ENCODE measurements at places on chromosomes 2 and 18.
A peak's percentile ranks its signal among the peaks of the same experiment; 100 is the strongest.

DNA sequence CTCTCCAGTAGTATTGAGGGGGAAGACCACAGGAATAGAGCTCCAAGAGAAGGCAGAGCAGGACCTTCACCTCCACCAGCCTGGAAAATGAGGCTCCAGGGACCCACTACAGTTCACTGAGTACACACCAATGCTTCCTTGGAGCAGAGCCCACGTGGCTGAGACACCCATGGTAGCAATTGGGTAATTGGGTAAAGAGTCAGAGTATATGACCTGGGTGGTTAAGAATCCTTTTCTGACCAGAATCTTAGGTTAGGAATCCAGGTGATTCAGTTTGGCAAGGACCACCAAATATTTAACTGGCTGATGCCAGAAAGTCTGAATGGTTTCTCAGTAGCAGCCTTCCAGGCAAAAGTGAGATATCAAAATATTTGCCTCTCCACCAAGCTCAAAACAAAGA, 107.7 kb downstream of the MDH1 start:
- DNase-seq = no peak

- no peak for DNase-seq
Observed at GRCh38 chr18:69444221-69444620, 43.5 kb downstream of the DOK6 start.

DNA sequence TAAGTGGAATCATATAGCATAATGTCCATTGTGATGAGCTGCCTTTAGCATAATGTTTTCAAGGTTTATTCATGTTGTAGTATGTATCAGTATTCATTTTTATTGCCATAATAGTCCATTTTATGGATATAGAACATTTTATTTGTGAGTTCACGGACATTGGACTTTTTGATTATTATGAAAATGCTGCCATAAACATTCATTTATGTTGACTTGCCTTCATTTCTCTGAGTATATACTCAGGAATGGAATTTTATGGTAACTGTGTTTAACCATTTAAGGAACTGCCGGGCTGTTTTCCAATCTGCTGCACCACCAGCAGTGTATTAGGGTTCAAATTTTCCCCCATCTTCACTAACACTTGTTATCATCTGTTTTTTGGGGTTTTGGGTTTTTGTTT, 12.2 kb downstream of the CREB1 start:
- DNase-seq = no peak

- DNase-seq = no peak
Observed at GRCh38 chr18:48600456-48601090, 61.7 kb downstream of the CTIF start.

DNA sequence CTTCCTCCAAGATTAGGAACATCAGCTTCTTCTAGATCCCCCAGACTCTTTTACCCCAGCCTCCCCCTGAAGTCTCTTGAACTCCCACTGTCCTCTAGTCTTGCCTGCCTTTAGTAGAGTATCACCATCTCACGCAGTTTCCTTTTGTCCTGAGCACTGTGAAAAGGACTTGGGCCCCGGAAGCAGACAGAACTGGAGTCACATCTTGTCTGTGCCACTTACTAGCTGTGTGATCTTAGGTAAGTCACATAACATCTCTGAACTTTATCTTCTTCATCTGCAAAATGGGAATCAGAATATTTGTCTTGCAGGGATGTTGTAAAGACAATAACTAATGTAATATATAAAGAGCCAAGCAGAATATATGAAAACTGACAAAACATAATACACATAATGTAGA, 8.4 kb upstream of the TRABD2A start:
- DNase-seq = no peak

DNA sequence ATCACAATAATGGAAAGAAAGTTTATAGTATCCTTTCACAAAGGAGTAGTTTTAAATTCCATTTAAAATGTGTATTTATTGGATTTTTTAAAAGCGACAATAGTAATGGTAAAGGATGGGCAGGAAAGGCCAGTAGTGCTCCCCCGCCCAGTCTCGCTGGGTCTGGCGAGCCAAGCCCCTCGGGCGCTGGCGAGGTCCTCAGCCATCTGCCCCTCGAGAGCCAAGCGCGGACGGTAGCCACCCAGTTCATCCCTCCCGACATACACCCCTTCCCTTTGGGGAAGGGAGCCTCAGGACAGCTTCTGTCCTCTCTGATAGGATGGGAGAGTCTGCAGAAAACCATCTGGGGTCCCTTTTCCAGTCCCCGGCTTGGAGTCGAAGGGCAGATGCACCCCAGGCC, 45.2 kb downstream of the BOLA3 start:
- DNase-seq = no peak

DNA sequence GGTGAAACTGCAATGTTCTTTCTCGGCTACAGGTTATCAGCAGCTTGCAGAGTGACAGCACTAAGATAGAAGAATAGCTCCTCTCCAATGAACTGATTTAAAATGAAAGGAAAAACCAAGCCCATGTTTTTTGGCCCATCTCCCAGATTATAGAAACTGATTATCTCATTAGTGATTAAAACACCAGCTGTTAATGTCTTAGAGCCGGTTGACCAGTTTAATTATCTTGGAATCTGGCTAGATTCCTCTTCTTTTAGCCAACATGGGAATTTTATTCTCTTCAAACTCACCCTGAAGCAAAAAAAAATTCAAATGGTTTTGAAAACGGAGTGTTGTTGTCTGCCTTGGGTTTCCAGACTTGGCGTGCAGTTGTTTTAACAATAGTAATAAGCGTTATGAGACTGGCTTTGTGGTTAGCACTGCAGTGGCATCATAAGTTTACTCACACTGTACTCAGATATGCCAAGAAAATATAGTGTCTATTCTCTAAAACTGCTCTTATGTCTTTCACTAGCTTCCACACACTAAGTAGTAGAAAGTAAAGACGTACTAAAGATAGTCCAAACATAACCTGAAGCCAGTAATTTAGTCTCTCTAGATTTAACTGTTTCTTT, 665.3 kb downstream of the STK39 start:
- DNase-seq = no peak

DNA sequence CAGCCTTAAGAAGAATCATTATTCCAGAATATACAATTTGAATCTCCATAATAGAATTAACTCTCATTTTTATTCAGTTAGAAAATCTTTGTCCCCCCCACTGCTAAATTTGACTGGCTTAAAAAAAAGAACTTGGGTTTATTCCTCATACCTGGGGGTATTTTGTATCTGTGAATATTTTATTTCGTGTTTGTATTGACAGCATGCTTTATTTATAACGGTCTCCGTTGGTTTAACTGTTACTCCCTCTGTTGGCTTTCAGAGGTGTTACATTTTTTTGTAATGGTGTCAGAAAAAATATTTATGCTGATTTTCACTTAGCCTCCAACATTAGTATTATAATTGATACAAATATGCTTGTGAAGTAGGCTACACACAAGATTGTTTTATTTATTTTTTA, 109.1 kb downstream of the HAUS1 start:
- peak; percentile 18 for DNase-seq

DNA sequence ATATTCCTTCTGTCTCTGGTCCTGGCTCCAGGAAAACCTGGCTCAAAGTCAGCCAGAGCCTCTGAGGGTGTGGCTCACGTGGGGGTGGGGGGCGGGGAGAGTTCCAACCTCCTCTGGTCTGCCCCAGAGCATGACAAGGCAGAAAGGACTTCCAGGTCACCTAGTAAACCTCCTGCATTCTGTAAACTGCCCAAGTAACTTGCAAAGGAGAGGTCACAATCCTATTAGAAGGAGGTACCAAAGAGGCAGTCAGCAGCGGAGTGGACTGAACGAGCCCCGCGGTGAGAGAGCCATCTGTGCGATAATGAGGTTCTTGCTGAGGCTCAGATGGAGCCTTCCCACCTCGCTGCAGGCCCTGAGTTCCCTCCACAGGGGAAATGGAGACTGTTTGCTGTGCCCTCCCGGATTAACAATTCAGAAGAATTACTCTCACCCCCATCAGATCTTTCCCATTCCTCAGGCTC, 58.9 kb upstream of the GATA6 start:
- no peak for DNase-seq

DNA sequence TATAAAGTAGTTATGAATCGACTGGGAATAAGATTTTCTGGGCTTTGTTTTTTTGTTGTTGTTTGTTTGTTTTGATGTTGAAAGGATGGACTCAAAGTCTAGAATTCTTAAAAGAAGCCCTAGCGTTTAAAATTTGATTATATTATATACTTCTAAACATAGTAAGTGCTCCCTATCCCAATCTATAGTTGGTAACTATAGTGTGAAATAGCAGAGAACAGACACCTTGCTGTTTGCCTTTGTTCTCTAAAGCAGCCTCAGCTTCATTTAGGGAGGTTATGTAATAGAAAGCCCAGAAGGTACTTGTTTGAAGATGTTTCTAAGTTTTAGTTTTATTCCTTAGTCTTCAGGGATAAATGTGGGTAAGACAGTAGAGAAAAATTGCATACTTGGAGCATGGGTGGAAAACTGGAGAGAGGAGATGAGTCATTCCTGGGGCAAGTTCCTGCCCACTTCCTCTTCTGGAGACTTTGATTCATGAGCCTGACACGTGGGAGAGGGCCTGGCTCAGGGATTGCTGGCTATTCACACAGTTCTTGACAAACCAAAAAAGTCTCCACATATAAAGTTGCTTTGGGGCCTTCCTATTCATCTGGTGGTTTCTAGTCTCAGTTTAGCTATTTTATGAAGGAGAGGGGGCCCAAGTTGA, 131.9 kb downstream of the MYO1B start:
- peak; percentile 92 for DNase-seq

DNA sequence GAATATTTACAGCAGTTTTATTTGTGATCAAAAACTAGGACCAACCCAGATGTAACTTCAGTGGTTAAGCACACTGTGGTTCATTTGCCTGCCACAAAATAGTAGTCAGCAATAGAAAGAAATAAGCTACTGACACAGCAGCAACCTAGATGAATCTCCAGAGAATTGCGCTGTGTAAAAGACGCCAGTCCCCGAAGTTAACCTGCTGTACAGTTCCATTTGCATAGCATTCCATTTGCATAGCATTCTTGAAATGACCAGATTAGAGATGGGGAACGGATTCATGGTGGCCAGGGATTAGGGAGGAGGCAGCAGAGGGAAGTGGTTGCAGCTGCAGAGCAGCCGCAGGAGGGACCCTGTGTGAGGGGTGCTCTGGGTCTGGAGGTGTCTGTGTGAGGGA, 39.3 kb upstream of the NFATC1 start:
- DNase-seq = no peak

- no peak for DNase-seq
Observed at GRCh38 chr2:236089271-236090026, 78.7 kb downstream of the GBX2 start.

DNA sequence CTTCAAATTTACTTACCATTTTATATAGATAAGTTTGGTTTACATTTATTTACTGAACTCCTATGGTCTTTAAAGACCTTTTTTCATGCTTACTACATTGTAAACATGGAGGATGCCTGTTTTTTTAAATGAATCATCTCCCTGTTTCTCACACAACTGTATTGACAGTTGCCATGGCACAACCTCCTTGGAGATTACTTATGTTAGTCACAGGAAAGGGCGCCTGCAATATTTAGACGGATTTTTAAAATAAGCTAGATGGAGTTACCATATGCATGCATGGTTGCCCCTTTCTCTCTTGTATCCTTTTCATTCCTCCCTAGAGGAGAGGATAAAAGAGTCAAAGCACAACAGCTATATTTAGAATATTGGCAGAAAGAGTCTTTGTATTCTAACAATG, 34.8 kb upstream of the CCDC102B start:
- DNase-seq = no peak

DNA sequence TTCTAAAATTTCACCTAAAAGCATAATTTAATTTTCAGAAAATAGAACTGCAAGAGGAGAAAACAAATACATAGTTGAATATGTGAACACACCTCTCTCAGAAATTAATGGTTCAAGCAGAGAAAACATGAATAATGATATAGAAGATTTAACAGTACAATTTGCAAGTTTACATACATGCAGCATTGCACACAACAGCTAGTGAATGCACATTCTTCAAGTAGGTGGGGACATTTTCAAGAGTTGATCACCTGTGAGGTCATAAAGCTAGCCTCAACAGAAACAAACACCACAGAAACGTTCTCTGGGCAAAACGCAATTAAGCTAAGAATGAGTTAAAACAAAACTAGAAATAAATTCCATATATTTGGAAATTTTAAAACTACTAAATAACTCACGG, 38.1 kb downstream of the TMEM200C start:
- no peak for DNase-seq

DNA sequence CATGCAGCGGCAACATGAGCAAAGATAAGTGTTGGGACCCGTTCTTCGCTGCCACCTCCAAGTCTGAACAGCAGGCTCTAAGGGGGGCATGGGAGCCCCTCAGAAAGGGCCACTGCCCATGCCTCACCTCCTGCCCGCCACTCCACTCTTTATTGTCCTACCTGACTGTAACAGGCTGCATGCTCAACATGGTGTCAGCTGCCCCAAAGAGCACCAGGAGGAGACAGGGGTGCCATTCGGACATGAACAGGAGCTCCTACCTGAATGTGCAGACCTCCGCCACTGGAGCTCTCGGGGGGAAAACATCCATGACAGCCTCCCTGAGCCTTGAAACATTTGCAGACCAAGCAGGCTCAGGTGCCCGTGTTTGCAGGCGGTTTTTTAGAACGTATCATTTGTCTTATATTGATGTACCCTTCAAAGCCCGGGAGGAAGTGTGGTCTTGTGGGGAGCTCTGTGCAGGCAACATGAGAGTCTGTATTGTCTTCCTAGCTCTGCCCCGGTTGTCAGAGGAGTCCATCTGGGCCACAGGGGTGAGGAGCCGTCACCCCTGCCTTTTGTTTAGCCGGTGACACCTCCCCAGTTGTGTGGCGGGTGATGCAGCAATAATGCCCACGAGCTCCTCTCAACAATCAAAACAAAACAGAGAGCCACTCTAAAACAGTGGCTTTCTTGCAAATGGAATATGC, 35.1 kb upstream of the CD8A start:
- no peak for DNase-seq

DNA sequence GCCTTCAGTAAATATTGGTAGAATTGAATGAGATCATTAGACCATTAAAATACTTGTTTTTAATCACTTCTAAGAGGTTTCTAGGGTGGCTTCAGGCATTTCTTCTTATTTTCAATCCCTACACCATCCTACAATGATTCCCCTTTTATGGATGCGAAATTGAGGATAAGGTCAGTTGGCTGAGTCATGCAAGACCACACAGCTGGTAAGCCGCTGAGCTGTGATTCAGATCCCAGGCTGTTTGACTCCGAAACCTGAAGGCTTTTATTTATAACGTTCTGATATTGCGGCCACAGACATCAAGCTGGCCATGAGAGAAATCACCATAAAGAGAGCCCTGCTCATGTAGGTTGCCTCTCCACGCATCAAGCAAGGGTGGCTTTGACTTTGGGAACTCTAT, 133.4 kb downstream of the VAPA start:
- no peak for DNase-seq

GRCh38 chr2:58042486-58042970, 4.1 kb upstream of the VRK2 start:
- DNase-seq = peak; percentile 17

GRCh38 chr2:176130147-176130956, 847 bp downstream of the HOXD8 start:
- DNase-seq = no peak

DNA sequence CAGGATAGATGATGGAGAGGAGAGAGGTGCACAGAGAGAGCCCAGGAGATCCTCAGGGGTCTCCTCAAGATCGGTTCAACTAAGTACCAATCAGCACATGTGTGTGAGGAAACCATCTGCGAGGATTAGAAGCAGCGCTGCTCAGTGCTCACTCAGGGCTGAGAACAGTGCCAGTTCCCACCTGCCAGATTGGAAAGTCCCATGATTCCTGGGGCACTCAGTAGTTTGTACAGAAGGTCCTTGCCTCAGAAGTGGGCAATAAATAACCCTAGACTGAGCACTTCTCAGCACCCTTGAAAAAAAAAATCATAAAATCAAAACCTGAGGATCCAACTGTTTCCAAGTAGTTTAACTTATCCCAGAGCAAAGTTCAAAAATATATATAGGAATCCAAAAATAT, 53.8 kb downstream of the SEMA4F start:
- DNase-seq = no peak

Measured in suppressor macrophage (primary cell).